Adrenal gland (tissue), 19 donors: ENCODE measurements at places on chromosomes 7 and 10. TPM values are rescaled to one million over a fixed set of nuclear protein-coding genes. Genes with fewer than 3 reads are reported as not detected.

DNA sequence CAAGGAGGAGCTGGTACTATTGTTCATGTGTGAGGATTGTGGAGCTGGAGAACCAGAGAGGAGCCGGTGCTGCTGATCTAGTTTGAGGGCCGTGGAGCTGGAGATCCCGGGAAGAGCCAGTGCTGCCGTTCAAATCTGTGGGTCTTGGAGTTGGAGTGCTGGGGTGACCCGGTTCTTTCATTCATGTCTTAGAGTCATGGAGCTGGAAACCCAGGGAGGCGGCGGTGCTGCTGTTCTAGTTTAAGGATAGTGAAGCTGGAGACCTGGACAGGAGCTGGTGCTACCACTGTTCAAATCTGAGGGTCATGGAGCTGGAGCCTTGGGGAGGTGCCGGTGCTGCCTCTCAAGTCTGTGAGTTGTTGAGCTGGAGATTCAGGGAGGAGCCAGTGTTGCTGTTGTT, 88.5 kb upstream of the ZNF479 start:
- H3K27ac ChIP-seq: no peak overlapping the region
- no peaks in the 10 kb centered on the region for H3K36me3 ChIP-seq
- no peaks in the 10 kb centered on the region for H3K27me3 ChIP-seq
- DNase-seq: no peak

The PAX4 gene
- polyA plus RNA-seq: not detected

The KLF14 gene
- polyA plus RNA-seq: 0.54 TPM

The SPDYE9 gene
- polyA plus RNA-seq: not detected

The ELN gene
- 33.4 TPM for polyA plus RNA-seq

DNA sequence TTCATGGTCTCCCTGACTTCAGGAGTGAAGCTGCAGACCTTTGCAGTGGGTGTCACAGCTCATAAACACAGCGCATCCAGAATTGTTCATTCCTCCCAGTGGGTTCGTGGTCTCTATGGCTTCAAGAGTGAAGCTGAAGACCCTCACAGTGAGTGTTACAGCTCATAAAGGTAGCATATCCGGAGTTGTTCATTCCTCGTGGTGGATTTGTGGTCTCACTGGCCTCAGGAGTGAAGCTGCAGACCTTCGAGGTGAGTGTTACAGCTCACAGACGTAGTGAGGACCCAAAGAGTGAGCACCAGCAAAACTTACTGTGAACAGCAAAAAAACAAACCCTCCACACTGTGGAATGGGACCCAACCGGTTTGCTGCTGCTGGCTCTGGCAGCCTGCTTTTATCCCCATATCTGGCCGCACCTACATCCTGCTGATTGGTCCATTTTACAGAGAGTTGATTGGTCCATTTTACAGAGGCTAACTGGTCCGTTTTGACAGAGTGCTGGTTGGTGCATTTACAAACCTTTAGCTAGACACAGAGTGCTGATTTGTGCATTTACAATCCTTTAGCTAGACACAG, 308.8 kb downstream of the PTPRN2 start:
- no peaks in the 10 kb centered on the region for H3K27me3 ChIP-seq
- H3K36me3 ChIP-seq: no peaks in the 10 kb centered on the region
- no peaks in the 10 kb centered on the region for H3K4me1 ChIP-seq
- H3K27ac ChIP-seq: no peak overlapping the region
- H3K4me3 ChIP-seq: no peak overlapping the region
- no peak for DNase-seq

GRCh38 chr7:50266635-50267386, 37.7 kb upstream of the IKZF1 start:
- H3K27me3 ChIP-seq: no peaks in the 10 kb centered on the region
- H3K4me3 ChIP-seq: no peak overlapping the region
- no peaks in the 10 kb centered on the region for H3K4me1 ChIP-seq
- H3K36me3 ChIP-seq: no peaks in the 10 kb centered on the region

The TMEM254 gene
- 10.2 TPM for polyA plus RNA-seq

The SEMA3E gene
- 0.09 TPM for polyA plus RNA-seq

DNA sequence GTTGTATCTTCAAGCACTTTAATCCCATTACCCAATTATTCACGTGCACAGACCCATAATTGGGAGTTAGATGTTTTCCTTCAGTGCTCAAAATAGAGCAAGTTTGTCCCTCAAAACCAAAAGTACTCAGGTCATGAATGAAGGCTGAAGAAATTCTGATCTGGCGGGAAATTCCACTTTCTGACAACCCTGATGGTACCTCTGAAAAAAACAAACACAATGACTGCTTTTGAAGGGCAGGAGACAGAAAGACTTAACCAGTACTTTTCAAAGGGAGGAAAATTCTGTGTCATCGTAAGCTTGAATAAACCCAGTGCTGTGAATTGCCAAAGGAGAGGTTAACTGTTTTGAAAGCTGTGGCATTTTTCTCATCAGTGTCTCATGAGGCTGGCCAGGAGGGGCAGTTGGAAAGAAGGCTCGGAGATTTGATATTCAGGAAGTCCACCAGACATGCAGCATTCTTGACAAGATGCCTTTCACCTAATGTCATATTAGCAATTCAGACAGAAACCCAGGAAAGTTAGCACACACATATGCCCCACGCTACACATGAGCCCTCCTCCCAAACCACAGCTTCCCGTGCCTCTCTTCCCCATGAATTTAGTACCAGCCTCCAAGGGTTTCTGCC, 347.0 kb downstream of the KCNMA1 start:
- no peak overlapping the region for H3K27ac ChIP-seq
- no peaks in the 10 kb centered on the region for H3K36me3 ChIP-seq
- no peaks in the 10 kb centered on the region for H3K27me3 ChIP-seq
- no peak for DNase-seq

GRCh38 chr7:14837216-14837615, 65.3 kb downstream of the DGKB start:
- no peaks in the 10 kb centered on the region for H3K4me1 ChIP-seq
- no peak overlapping the region for H3K27ac ChIP-seq
- H3K4me3 ChIP-seq: no peak overlapping the region
- H3K36me3 ChIP-seq: no peaks in the 10 kb centered on the region

The CTNNA3 gene
- 0.03 TPM for polyA plus RNA-seq

The ASIC3 gene
- polyA plus RNA-seq: 1.2 TPM

- no peak overlapping the region for H3K27ac ChIP-seq
- no peaks in the 10 kb centered on the region for H3K4me1 ChIP-seq
- no peak overlapping the region for H3K4me3 ChIP-seq
- no peaks in the 10 kb centered on the region for H3K36me3 ChIP-seq
Measured at GRCh38 chr10:71684356-71685173, 35.0 kb downstream of the C10orf105 start.

DNA sequence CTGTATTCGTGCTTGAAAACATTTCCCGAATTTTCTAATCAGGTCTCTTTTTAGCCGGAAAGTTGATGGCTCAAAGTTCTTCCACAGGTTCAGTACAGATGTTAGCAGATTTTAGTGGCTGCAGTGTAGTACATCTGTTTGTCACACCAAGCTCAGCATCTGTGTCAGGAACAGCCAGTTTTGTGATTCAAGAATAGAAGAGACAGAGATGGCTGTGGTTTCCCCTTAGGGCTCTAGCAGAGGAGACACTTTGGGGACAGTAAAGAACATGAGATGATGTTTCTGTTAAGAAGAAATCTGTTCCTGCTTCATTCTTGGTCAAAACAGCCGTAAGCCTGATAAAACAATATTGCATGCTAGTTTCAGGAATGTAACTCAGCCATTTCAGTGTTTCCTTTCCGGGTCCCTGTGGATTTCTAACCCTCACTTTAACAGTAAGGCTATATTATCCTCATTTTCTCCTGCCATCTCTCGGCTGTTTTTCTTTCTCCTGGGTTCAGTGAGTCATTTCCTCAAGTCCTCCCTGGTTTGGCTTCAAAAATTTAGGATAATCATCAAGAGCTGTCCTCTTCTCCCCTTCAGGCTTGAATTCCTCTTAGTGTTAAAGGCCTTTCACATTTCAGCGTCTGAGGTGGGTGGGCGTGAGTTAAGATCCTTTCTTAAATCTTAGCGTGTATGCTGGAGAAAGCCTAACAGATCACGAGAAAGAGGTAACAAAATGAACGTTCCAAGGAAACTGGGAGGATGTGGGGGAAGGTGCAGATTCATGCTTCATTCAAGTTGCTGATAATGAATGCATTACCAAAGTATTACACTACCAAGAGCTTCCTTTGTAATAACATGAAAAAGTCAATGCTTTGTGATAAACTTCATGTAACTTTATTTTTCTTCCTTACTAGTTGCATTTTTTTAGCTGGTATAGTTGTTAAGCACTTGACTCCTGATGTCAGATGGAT, 37.1 kb upstream of the BICC1 start:
- H3K36me3 ChIP-seq: no peaks in the 10 kb centered on the region
- H3K4me3 ChIP-seq: no peak overlapping the region
- H3K27ac ChIP-seq: peak overlapping the region; percentile 11
- H3K27me3 ChIP-seq: no peaks in the 10 kb centered on the region
- no peak for DNase-seq

DNA sequence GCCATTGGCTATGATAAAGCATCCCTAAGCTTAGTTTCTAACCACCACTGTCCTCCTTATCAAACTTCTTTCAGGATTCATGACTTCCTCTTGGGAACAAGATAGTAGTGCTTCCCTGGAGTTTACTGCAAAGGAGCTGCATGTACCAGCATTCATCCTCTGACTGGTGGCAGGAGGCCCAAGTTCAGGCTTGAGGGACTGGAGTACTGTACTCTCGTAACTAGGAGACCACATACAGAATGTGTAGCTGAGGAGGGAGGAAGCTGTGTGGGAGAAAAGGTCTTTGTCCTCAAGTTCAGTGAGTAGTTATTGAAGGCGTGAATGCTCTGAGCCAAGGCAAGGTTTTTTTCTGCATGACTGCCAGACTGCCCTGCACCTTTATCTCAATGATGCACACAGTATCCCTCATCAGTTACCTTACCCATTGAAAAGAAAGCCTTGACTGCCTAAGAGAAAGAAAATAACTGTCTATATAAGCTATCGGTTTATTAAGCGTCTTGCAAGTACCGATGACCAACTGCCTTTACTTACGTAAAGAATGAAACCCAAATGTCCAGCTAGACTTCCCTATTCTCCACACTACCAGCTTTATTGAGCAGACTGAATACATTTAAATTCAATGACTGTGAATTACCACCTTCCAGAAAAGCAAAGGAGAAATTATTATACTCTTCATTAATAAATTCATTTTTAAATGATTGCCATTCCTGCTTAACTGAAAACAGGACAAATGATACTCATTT, 12.8 kb downstream of the SCRN1 start:
- H3K36me3 ChIP-seq: no peaks in the 10 kb centered on the region
- no peak overlapping the region for H3K4me3 ChIP-seq
- no peaks in the 10 kb centered on the region for H3K27me3 ChIP-seq
- peak; percentile 75 for DNase-seq
- H3K4me1 ChIP-seq: peaks cover 21% of the 10 kb centered on the region
- peak overlapping the region; percentile 21 for H3K27ac ChIP-seq

DNA sequence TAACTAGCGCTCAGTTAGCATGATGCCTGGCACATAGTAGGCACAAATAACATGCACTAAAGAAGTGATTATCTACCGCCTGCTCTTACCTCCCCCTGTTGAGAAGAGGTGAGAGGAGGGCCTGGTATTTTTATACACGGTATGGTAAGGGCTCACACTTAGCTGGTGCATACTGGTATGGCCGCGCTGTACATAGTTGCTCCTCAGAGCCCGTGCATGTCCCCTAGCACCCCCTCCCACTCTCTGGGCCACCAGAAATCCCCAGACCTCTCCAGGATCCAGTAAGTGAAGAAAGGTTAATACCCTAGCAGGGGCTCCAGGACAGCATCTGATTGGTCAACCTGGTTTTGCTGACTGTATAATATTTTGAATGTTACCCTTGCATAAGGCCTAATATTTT, 121.4 kb downstream of the RAB11FIP2 start:
- no peak for DNase-seq
- no peaks in the 10 kb centered on the region for H3K4me1 ChIP-seq
- H3K4me3 ChIP-seq: no peak overlapping the region
- H3K27ac ChIP-seq: no peak overlapping the region

- DNase-seq: no peak
- no peak overlapping the region for H3K4me3 ChIP-seq
- no peaks in the 10 kb centered on the region for H3K27me3 ChIP-seq
- H3K4me1 ChIP-seq: peaks cover 9% of the 10 kb centered on the region
- no peak overlapping the region for H3K27ac ChIP-seq
Measured at GRCh38 chr10:20088061-20088701, 271.9 kb downstream of the PLXDC2 start.

The GSTO2 gene
- polyA plus RNA-seq: 13.6 TPM

DNA sequence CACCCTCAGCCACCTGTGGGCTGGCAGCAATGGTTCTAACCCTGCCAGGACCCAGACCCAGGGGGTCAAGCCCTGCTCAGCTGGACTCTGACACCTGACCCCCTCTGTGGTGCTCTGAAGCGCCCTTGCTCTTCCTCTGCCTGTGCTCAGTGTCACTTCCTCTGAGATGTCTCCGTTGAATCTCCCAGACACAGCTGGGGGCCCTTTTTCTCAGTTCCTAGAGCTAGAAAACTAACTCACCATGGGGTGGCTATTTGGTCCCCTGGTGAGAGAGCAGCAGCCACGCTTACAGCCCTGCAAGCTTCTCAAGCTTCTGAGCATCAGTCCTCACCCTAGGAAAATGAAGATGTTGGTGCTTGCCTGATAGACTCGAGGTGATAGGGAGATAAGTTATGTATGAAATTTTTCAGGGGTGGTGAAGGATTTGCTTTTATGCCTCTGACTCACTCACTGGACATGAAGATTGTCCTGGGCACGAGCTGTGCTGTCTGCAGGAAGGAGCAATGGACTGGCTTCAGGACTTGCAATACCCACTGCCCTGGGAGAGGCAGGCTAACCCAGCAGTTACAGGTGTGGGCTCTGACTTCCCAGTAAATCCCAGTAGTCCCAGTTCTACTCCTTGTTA, 29.6 kb downstream of the COL13A1 start:
- no peaks in the 10 kb centered on the region for H3K36me3 ChIP-seq
- no peak for DNase-seq
- H3K27me3 ChIP-seq: no peaks in the 10 kb centered on the region

The NODAL gene
- not detected for polyA plus RNA-seq

The HMX2 gene
- polyA plus RNA-seq: not detected

The CTBP2 gene
- 25.3 TPM for polyA plus RNA-seq

GRCh38 chr7:143223784-143224183, 1.9 kb downstream of the TAS2R40 start:
- peaks cover 5% of the 10 kb centered on the region for H3K4me1 ChIP-seq
- no peak for DNase-seq
- no peak overlapping the region for H3K27ac ChIP-seq
- H3K36me3 ChIP-seq: no peaks in the 10 kb centered on the region
- H3K4me3 ChIP-seq: no peak overlapping the region

DNA sequence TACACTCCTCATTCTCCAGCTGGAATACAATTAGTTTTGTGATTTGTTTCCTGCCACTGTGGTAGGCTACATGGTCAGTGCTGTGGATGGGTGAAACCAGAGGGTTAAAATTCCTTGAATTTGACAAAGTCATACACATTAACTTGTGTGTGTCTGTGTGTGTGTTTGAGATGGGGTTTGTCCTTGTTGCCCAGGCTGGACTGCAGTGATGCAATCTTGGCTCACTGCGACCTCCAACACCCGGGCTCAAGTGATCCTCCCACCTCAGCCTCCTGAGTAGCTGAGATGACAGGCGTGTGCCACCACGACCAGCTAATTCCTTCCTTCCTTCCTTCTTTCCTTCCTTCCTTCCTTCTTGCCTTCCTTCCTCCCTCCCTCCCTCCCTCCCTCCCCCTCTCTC, 24.8 kb upstream of the GIMAP8 start:
- DNase-seq: no peak
- no peak overlapping the region for H3K27ac ChIP-seq
- no peaks in the 10 kb centered on the region for H3K27me3 ChIP-seq
- H3K4me1 ChIP-seq: peaks cover 12% of the 10 kb centered on the region
- no peaks in the 10 kb centered on the region for H3K36me3 ChIP-seq
